ENCODE measurements at places on chromosomes 2 and 18.
A peak's percentile ranks its signal among the peaks of the same experiment; 100 is the strongest.

GRCh38 chr18:5955861-5956260, 60.5 kb upstream of the TMEM200C start:
- DNase-seq = no peak

DNA sequence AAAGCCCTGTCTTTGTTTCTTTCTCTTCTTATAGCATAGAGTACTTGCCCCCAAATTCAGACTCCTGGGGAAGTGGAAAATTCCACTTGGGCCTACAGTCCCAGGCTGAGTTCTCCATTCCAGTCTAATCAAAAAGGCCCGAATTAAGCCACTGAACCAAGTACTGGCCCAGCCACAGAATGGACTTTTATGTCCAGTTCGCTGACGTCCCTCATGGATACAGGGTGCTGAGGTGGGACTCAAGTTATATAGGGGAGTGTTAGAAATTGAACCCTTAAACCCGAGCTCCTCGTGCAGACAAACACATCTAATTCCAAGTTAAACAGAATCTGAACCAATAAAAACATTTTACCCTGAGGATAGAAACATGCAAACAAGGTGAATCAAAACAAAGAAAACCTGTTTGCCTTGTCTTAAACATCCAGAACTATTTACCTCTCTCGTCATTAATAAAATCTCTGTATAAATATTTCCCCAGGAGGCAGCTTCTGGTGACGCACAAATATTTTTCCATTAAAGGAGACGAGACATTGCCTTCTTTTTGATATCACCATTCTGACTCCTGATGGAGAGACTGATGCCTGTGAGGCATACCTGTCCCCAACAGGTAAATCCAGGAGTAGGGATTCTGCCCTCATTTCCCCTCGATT, 136.8 kb upstream of the ARL4C start:
- no peak for DNase-seq

DNA sequence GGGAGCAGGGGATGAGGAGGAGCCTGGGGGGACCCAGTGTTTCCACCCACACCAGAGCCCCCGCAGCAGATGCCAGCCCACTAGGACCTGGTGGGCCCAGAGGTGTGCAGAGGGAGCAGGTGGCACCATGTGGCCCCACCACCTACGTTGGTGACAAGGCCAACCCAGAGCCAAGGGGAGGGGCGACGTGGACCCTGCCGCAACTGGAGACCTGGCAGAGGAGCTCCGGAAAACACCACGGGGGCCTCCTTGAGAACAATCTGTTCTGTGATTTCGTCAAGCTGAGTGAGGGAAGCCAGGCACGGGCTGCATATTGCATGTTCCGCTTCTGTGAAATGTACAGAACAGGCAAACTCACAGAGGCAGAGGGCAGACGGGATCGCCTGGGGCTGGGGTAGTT, 49.1 kb upstream of the GPC1 start:
- no peak for DNase-seq

DNA sequence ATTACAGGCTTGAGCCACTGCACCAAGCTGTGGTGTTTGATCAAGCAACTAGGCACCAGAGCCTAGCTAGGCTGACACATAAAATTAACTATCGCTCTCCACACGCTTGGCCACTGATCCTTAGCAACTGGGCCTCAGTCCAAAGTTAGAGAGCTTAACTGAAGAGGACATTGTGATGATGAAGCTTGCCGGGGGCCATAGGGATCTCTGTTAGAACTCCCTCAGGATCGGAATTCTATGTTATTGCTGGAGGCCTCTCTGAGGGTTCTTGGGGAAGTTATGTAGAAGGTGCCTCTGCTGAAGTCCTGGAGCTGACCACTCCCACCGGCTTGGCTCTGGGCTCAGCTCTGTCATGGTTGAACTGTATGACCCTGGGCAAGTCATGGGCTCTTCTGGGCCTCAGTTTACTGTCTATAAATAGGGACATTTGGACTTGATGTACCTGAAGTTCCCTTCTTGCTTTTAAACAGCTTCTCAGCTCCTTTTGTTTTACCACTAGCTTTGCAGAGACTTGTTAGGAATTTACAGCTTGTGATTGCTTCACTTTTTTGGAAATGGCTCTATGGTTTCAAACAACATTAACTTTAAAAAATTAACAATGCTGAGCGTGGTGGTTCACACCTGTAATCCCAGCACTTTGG, 44.1 kb downstream of the GATA6 start:
- no peak for DNase-seq

DNA sequence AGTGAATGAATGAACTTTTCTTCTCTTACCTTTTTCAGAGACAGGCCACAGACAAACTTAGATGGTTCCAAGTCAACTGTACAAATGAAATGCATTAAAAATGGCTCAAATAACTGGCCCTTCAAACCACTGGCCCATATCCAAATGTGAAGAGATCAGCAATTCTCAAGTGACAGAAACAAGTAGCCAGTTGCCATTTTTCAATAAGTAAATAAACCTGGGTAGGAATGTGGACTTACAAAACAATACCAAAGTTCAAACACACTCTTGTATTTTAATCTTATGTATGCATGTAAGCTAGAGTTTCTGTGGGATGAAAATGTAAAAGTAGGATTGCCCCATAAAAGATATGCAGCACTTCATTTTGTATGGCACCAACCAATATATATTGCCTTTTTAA, 129.2 kb downstream of the MEP1B start:
- DNase-seq = no peak

- DNase-seq = peak; percentile 64
These were observed 123.3 kb downstream of the LTBP1 start for GRCh38 chr2:33069894-33070651.
